CD4-positive, alpha-beta T cell treated with Interleukin-6 for 4 hours (primary cell): ENCODE measurements at places on chromosomes 3 and 15.

DNA sequence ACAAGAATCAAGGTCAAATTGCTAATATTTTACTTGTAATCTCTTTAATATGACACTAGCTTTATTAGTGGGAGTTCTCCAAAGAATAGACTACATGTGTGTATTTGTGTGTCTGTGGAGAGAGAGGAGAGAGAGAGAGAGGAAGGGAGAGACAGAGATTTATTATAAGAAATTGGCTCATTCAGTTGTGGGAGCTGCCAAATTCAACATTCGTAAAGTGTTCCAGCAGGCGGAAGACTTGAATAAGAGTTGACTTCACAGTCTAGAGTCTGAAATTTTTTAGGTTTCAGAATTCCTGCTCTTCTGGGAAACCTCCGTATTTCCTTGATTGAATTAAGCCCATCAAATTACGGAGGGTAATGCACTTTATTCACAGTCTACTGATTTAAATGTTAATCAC lies 4.7 kb upstream of the CLDN1 start:
- DNase-seq = no peak

- DNase-seq = no peak
These were observed 366.3 kb downstream of the MECOM start for GRCh38 chr3:169297214-169297613.

- DNase-seq = no peak
These were observed 47.4 kb upstream of the MKRN3 start for GRCh38 chr15:23518104-23518503.

GRCh38 chr3:138725116-138725515 lies 109.6 kb downstream of the PIK3CB start:
- DNase-seq = no peak

GRCh38 chr3:195154793-195155535 lies 116.0 kb downstream of the XXYLT1 start:
- no peak for DNase-seq

DNA sequence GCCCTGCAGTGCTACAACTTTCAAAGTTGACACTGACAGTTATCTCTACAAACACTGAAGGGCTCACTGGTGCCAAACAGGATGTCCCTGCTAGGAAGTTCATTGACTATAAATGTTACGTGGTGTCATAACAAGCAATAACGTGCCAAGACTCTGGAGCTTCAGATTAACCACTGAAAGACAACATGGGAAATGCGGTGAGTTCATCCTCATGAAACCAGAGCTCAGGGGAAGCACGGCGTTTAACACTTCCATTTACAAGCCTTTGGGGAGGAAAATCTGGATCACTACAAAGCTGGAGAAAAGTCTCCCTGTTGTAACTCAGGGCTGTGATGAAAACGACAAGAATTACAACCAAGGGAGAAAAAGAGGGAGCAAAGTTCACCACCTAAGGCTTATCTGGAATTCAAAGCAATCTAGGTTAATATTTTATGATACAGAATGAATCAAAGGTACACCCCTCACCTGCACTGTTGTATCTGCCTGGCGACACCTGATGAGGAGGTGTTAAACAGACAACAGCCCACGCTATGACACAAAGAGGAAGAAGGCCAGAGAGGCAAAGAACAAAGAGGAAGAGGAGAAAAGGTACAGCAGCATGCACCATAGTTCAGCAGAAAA lies 27.0 kb downstream of the SHQ1 start:
- DNase-seq = peak; percentile 29

GRCh38 chr3:40602778-40603385 lies 78.1 kb downstream of the ZNF621 start:
- no peak for DNase-seq

- no peak for DNase-seq
These were observed 65.5 kb downstream of the MEF2A start for GRCh38 chr15:99631255-99631654.

DNA sequence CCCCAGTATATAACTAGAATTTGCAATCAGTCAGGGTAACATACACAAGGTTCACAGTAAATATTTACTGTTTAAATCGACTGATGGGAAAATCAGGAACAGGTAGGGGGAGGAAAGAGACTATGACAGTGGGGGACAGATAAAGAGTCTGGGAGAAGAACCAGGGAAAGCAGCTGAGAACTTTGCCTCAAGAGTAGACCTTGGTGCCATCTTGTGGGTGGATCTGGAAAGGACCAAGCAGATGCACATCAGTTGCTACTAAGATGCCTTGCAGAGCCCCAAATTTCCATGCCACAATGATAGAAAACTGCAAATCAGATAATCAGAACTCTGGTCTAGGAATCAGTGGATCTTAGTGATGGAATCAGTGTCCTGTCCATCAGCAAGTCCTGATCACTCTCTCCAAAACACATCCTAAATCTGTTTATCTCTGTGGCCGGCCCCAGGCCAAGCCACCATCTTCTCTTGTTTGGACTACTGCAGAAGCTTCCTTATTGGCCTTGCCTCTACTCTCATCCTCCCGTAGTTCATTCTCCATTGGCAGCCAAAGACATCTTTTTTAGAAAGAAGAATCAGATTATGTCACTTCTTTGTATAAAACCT lies 62.7 kb downstream of the PDE8A start:
- DNase-seq = peak; percentile 48

- no peak for DNase-seq
These were observed 316.3 kb upstream of the STAC start for GRCh38 chr3:36063992-36064391.

- DNase-seq = no peak
These were observed 27.4 kb downstream of the SMAD6 start for GRCh38 chr15:66729331-66729951.

DNA sequence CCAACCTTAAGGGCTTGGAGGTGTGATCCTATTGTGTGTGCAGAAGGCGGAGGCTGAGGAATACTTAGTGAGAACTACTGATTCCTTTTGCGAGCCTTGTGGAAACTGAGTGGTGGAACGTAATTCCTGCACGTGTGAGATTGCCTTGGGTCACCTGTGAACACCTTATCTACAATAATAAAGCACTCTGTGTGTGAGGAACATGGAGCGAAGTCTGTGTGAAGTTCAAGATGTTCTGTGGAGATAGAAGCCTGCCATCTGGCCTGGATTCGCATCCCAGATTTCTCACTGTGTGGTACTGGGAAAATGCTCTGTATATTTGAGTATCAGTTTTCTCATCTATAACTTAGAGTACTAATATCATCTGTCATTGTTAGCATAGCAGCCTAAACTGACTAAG lies 179.5 kb upstream of the PDZRN3 start:
- no peak for DNase-seq

GRCh38 chr3:153640689-153641665 lies 479.0 kb downstream of the RAP2B start:
- no peak for DNase-seq

GRCh38 chr3:182252802-182253201 lies 540.5 kb upstream of the ATP11B start:
- DNase-seq = no peak

GRCh38 chr15:74727727-74728126 lies 2.4 kb upstream of the CYP1A1 start:
- DNase-seq = no peak

GRCh38 chr3:117603097-117603496 lies 893.5 kb downstream of the TUSC7 start:
- DNase-seq = no peak

DNA sequence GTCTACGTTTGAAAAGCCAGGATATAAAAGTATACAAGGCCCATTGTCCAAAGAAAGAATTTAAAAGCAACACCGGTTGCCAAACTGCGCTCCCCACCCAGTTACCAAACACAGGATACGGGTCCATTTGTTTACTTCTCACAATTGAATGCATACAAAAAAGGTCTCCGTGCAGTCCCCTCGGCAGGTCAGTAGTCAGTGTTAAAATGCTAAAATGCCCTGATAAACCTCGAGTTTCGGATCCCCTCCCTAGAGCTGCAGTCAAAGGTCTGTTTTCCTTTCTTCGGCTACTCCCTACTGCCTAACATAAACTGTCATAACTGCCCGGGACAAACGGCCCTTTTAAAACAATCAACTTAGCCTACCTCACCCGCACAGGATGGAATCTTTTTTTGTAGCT lies 534.6 kb downstream of the FOXP1 start:
- DNase-seq = no peak

DNA sequence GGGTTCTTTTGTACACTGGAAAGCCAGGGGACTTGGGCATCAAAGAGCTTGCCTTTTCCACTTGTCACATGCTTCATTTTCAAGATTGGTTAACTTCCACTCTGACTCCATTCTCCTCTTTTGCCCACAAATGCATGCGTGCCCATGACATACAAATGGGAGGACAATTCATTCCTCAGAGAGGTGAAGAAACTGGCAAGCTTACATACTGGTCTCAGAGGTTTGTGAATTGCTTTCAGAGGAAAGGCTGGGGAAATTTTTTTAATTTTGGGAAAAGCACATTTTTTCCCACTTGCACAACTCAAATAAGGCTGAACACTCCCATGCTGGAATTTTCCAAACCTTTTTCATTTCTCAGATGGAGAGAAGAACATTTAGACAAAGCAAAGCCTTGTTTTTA lies 20.9 kb upstream of the AMOTL2 start:
- DNase-seq = no peak

GRCh38 chr3:30604558-30604957 lies 1.8 kb upstream of the TGFBR2 start:
- no peak for DNase-seq

DNA sequence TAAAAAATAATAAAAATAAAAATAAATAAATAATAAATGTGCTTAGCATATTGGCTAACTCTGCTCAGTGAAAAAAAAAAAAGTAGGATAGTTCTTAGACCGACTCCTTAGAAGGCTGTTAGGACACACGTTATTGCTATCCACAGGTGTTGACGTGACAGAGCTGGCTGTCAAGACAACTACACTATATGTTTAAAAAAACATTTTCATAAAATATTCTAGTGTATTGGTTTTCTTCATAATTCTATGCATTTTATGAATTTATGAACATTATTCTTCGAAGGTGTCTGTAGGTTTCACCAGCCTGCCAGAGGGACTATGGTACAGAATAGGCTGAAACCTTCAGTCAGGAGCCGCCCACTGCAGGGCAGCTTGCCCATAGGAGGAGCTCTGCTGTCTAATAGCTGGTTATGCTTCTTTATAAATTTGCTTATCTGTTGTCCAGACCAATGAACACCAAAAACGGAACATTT lies 9.2 kb downstream of the TM4SF1 start:
- DNase-seq = no peak

DNA sequence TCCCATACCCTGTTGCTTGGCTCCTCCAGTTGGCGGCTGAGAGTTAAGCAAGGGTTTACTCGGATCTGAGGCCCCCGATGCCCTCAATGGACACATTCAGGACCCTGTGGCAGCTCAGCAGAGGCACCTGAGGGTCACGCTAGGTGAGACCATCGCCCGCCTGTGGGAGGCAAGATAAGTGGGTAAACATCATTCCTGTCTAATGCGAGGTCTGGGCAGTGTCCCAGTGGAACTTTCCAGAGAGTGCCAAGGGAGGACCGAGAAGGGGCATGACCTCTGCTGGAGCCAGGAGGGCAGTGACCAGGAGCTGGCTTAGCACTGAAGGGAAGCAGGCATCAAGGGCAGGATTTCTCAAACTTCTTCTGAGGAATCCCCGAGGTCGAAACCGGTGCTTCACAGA lies 65.4 kb upstream of the SEC61A1 start:
- no peak for DNase-seq

- DNase-seq = no peak
These were observed 96.9 kb downstream of the THSD4 start for GRCh38 chr15:71212146-71212545.

DNA sequence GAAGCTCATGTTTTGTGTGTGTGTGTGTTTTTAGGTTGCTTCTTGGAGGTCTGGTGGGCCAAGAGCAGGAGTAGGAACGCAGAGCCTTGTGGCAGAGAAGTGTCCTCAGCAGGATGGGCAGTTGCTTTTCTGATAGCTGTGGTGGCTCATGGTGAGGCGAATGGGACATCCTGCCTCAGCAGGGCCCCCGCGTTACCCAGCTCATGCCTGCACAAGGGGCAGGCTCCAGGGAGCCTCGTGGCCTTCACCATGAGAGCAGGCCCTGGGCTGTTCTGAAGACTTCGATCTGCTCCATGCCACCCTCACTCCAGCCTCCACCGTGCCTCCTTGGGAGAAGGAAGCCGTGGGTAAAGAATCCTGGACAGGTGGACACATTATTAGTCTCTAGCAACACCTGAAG lies 33.4 kb upstream of the CTXND1 start:
- DNase-seq = no peak

DNA sequence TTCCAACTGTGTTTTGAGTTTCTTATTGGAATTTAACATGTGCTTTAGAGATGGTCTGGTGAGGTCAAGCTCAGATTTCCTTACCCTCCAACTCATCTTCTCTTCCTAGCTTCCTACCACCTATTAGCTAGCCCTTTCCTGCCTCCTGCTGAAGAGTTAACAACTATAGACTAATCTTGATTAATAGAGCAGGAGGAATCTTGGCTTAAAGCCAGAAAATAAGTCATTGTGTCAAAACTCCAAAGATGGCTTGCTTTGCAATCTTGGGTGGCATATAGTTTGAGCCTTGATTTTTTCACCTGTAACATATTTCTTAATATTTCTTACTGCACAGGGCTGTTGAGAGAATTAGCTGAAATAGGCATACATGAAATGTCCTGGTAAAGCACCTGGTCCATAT lies 27.3 kb downstream of the BCL2L10 start:
- DNase-seq = no peak

DNA sequence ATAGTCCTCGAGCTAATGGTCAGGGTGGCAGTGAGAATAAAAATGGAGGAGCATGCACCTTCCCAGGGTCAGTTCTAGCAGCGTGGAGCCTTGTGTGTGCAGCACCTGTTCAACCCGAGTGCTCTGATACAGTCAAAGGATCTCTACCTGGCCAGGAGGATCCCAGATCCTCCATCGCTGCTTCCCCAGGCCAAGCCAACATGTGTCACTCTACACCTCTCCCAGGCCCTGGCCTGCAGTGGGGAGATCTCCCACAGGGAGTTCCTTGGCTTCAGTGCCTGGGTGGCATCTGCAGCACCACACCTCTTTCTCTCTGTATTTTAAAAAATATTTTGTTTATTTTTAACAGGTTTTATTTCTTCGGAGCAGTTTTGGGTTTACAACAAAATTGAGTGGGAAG lies 414.8 kb upstream of the C2CD4B start:
- no peak for DNase-seq

GRCh38 chr3:188608401-188608800 lies 454.4 kb downstream of the LPP start:
- DNase-seq = no peak
